ENCODE measurements at places on chromosomes 3 and 15.

- no peak for DNase-seq
Measured at GRCh38 chr15:48090115-48090514, 30.7 kb upstream of the SLC24A5 start.

DNA sequence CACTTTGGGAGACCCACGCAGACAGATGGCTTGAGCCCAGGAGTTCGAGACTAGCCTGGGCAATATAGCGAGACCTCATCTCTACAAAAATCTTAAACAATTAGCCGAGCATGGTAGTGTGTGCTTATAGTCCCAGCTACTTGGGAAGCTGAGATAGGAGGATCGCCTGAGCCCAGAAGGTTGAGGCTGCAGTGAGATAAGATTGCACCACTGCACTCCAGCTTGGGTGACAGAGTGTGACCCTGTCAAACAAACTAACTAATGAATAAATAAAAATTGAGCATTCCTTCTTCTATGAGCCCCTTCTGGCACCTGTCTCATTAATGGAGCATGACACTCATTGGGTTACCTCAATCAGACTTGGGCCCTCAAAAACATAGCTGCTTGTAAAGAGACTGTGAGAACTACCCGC lies 7.5 kb downstream of the ZDHHC3 start:
- no peak for DNase-seq

DNA sequence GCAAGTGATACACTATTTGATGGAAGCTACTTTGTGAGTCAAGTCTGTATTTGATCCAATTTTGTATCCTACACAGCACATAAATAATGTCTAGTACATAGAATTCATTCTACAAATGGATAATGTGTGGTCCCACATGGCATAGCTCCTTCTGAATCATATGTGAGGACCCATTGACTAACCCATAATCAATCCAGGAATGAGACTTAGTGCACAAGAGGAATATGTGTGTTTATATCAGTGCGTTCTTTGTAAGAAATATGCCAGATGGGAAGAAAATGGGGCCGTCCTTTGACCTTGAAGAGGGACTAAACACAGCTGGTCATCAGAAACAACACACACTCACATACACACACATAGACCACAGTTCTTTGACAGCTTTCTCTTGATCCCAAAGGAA lies 282.7 kb upstream of the SEMA6D start:
- DNase-seq: no peak

GRCh38 chr15:91652610-91653207 lies 200.8 kb upstream of the SLCO3A1 start:
- DNase-seq: no peak

DNA sequence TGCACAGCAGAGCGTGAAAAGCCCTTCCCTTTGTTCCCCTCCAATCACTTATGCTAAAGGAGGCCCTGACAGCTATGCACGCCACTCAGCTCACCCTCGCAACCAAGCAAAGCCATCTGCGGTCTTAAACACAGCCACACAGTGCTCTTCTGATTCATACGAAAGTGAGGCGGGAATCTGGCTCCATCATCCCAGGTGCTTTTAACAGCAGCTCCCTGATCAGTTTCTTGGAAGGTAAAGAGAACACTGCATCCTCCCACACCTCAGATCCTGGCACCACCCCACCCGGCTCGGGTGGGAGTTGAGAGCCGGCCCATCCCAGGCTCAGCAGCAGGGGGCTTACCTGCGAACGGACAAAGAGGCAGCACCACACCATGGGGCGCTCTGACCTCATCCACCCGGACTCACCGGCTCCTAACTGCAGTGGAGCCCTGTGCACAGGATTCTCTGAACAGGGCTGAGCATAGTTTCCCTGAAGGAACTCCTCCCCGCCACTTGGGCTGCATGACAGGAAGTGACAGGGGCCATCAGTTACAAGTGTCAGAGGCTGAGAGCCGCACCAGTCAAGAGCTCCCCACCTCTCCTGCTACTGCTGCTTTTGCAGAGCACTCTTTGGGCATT lies 114.3 kb upstream of the ARHGEF3 start:
- peak; percentile 48 for DNase-seq

DNA sequence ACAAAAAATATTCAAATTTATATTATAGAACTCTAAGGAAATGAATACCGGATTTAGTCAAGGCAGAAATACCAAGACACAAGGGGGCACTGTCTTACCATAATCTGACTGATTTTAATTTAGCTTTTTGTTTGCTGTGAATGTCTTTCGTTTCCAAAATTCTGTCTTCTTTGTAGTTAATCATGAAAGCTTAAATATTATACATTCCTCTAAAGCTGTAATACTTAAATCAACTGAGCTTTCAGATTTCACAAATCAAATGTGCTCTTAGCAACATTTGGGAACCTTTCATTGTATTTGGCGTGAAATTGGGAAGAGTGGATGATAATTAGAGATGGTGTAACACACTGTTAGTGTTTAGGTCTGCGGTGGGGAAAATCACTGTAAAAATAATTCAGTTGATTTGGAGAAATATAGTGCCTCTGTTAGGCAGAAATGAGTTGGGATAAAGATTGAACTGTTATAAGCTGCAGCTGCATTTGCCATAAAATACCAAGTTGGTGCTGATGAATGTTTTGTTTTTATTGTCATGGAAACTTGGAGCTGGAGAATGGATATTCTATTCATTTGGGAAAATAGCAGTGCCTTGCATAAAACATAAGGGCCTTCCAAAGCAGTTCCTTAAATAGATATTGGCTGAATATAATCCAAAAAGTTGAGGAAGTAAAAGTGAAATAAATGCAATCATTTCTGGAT lies 228.2 kb downstream of the TCF12 start:
- no peak for DNase-seq

DNA sequence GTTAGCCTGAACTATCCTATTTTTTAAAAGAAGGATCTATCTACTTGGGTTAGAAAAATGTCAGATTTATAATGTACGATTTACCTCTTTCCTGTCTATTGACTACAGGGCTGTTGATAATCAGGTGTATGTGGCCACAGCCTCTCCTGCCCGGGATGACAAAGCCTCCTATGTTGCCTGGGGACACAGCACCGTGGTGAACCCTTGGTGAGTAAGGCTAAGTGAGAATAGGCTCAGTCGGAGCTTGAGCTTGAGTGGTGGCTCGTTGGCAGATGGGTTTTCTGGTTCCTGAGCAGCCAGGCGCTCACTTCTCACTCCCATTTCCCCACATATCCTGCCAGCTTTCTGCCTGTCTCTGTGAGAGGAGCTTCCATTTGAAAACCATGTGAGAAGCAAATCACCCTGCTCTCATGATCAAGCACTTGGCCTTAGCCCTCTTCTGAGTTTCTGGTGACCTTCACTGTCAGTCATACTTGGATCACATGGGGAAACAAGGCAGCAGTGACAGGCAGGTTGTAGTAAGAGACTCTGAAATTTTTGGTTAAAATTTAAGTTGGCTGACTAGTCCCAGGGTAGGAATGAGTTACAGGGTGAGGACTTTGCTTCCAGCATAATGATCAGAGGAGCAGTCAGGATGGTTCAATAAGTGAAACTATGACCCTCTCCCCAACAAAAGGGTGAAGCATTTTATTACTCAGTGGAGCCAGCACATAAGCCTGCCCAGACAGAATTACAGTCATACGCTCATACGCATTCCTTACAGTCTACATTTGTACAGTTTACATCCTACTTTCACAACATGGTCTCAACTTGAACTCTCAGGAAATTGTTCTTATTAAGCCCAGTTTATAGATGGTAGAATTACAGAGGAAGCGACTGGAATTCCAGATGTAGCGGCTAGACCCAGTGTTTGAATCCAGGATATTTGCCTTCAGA lies 18.0 kb downstream of the NIT2 start:
- DNase-seq: no peak

DNA sequence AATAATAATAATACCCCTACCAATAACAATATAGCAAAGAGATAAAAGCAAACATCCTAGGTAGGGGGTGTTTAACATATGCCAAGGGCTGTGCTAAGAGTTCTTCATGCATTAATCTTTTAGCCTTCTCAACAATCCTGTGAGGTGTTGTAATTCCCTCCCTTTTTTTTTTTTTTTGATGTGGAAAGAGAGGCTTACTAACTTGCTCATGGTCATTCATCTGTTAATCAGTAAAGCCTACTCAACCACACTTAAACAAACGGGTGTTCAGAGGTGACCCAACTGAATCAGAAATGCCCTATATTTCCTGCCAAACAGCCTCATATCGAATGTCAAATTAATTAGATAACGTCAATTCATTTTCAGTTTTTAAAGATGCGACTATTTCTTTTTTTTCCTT lies 232.1 kb downstream of the CTNNB1 start:
- DNase-seq: no peak

- DNase-seq: no peak
Measured at GRCh38 chr3:19149368-19149767, 1.1 kb downstream of the KCNH8 start.

GRCh38 chr3:1971780-1972179 lies 126.9 kb upstream of the CNTN4 start:
- DNase-seq: no peak

DNA sequence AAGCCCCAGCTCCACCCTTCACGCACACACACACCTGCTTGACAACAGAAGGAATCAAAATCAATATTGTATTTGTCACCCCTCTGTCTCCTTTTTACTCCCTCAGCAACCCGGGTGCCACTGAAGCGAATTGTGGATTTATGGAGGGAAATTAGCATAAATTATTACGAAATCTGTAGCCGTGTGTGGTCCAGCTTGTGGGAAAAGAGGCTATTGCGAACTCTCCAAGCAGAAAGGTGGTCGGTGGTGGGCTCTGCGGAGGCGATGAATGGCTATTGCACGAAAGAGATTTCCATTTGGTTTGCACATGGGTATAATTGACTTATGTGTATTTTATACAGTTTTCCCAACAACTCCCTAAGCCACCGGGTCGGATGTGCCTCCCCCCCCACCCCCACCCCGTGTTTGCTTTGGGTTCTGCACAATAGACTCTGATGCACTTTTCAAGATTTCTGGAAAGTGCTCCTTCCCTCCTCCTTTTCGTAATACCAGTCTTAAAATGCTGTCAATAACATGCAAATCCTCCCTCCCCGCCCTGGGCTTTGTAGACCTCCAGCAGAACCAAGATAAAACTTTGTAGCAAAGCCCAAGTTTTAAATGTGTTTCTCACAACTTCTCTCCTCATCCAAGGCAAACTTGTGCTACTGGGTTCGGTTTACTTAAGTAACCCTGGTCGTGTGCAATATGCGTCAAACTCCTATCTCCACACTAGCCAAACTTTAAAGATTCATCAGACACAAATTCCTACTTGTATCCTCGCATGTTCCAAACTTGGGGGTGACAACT lies 3.1 kb upstream of the FOXB1 start:
- no peak for DNase-seq

- no peak for DNase-seq
Measured at GRCh38 chr15:100972975-100973350, 53.8 kb downstream of the LRRK1 start.

GRCh38 chr3:165434516-165434915 lies 238.3 kb upstream of the SLITRK3 start:
- DNase-seq: no peak

DNA sequence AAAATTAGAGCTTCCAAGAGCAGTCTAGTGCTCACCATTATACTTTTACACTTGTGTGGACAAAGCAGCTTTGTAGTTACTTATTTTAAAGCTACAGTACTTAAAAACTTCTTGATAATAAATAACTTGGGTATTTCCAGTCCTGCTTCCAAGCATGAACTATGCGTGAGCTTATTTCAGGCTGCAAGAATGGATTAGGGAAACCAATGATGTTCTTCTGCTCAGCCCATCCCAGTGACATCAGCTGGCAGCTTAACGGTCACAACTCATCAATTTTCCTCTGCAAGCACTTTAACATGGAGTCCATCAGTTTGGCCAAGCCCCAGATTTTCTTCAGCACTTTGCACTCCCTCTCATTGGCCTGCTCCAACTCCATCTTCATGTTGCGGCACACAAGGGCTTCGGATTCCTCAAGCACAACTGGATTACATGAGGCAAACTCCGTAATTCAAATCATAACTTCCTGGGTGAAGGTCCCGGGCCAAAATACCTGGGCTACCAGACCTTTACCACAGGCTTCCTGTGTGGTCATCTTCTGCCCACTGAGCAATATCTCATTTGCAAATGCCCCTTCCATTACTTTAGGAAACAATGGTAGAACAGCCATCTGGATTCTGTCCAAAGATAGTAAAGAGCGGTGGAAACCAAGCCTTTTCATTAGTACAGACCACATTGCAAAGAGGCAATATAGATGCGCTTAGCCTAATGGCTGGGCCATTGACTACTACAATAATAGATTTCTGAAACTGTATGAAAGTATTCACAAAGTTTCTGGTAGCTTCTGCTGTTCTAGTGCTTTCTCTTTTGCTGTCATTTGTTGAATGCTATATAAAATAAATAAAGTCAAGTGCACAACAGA lies 87.5 kb upstream of the DAZL start:
- no peak for DNase-seq

- DNase-seq: no peak
Measured at GRCh38 chr15:74676801-74677200, 19.0 kb downstream of the EDC3 start.

GRCh38 chr3:45313743-45314403 lies 74.5 kb upstream of the LARS2 start:
- no peak for DNase-seq

- no peak for DNase-seq
Measured at GRCh38 chr3:184236636-184237035, 7.3 kb downstream of the VWA5B2 start.

- DNase-seq: no peak
Measured at GRCh38 chr15:47246317-47246716, 471.0 kb upstream of the SEMA6D start.

DNA sequence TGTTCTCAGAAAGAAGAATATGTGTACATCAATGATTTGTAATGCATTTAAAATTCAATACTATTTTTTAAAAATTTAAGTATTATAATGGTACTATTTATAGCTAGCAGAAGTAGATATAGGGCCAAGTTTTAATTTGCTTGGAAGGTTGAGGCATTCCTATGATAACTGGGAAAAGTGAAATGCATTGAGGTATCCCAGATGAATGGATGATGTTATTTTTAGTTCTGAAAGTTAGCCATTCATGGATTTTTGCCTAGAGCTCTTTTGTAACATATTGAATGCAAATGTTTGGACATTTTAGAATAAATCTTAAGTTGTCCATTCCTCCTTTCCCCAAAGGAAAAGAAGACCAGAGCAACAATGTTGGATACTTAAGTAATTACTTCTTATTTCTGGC lies 47.6 kb downstream of the GAP43 start:
- DNase-seq: no peak

- DNase-seq: no peak
Measured at GRCh38 chr3:28173836-28174235, 67.6 kb upstream of the CMC1 start.

- DNase-seq: no peak
Measured at GRCh38 chr3:130480736-130481135, 36.2 kb upstream of the COL6A6 start.

DNA sequence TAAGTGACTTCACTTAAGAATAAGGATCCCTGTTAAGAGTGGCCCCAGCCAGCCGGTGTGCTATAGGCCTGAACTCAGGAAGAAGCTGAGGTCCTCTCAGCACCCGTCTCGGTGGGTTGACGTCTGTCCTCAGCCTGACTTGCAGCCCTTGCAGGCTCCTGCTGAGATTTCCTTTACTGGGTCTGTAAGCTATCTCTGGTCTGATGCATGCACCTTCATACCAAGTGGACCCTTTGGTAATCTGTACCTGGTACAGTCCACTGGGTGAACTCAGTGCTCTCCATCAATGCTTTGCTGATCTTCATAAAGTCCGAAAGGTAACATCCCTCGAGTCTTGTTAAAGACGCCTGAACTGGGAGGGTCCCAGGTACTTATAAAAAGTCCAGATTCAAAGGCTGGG lies 212.0 kb upstream of the PPP2R3A start:
- DNase-seq: no peak

Measured in stimulated activated naive B cell treated with anti-CD40 and anti-IgM and Interleukin-4, amounts not matched to agents 10 μg/mL and 1 μg/mL and 100 μg/mL, for 72 hours (primary cell).